ENCODE measurements at places on chromosomes 3 and 15. TPM values are rescaled to one million over a fixed set of nuclear protein-coding genes. Genes with fewer than 3 reads are reported as not detected.

PRR23C gene
- total RNA-seq = not detected

AGBL1 gene
- under 0.01 TPM for total RNA-seq

EPHB1 gene
- total RNA-seq = 3.6 TPM

ARPC4 gene
- total RNA-seq = 367 TPM

CAPN3 gene
- total RNA-seq = 0.96 TPM

CTXND1 gene
- total RNA-seq = not detected

DPH3 gene
- 21.9 TPM for total RNA-seq

CPN2 gene
- not detected for total RNA-seq

AGTR1 gene
- not detected for total RNA-seq

GUCA1C gene
- not detected for total RNA-seq

CD200R1L gene
- not detected for total RNA-seq

RASGRF1 gene
- not detected for total RNA-seq

GNB4 gene
- 97.2 TPM for total RNA-seq

TRH gene
- not detected for total RNA-seq

DLL4 gene
- total RNA-seq = 80.4 TPM

ROPN1 gene
- not detected for total RNA-seq

APPL1 gene
- total RNA-seq = 43.2 TPM

CX3CR1 gene
- total RNA-seq = not detected

ENTPD3 gene
- total RNA-seq = not detected

SPINT1 gene
- total RNA-seq = 3.2 TPM

TERC gene
- total RNA-seq = 245 TPM

GPR15 gene
- not detected for total RNA-seq

IL20RB gene
- total RNA-seq = 0.33 TPM

NR2C2 gene
- 37.9 TPM for total RNA-seq

P2RY13 gene
- total RNA-seq = not detected

GRAMD1C gene
- 26.8 TPM for total RNA-seq

PLA1A gene
- total RNA-seq = 1.3 TPM

HIGD2B gene
- not detected for total RNA-seq

ALG1L2 gene
- total RNA-seq = not detected

NOX5 gene
- 0.33 TPM for total RNA-seq

LRRC2 gene
- 0.10 TPM for total RNA-seq

All from vein endothelial cell (primary cell).